Stimulated activated CD8-positive, alpha-beta memory T cell treated with anti-CD3 and anti-CD28 coated beads, Interleukin-2, amount 100 ng/mL, for 1 hour (primary cell): ENCODE measurements at places on chromosomes 12 and 14.

GRCh38 chr12:82434392-82434911, 76.1 kb downstream of the METTL25 start:
- no peak for DNase-seq

GRCh38 chr12:94266796-94267536, 118.6 kb downstream of the PLXNC1 start:
- no peak for DNase-seq

- DNase-seq = no peak
Observed at GRCh38 chr12:64395739-64396138, 5.2 kb upstream of the C12orf56 start.

DNA sequence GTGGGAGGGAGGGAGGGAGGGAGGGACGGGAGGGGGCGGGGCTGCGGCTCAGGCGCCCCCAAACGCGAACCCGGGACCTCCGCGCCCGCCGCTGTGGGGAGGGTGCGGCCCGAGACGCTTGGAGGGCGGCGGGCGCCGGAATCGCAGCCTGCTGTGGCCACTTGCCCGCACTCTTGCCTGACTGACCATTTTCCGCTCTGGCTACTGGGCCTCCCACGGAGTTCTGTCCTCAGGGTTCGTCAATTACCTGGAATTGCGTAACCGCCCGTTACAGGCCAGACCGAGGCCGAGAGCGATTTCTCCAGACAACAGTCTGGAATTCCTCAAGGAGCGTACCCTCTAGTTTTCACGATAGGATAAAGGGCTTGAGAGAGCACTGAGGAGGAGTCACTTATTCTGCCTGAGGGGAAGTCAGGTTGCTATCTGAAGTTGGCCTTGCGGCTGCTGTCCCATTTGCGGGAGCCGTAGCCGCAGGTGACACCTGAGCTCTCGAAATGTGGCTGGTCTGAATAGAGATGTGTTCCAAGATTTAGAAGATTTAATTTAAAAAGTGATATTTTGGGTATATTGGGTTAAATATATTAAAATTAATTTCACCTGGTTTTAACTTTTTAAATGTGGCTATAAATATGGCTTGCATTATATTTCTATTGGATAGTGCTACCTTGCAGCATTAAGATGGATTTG, 446 bp upstream of the ZNF641 start:
- DNase-seq = no peak

GRCh38 chr12:77087427-77087826, 22.1 kb upstream of the E2F7 start:
- no peak for DNase-seq

DNA sequence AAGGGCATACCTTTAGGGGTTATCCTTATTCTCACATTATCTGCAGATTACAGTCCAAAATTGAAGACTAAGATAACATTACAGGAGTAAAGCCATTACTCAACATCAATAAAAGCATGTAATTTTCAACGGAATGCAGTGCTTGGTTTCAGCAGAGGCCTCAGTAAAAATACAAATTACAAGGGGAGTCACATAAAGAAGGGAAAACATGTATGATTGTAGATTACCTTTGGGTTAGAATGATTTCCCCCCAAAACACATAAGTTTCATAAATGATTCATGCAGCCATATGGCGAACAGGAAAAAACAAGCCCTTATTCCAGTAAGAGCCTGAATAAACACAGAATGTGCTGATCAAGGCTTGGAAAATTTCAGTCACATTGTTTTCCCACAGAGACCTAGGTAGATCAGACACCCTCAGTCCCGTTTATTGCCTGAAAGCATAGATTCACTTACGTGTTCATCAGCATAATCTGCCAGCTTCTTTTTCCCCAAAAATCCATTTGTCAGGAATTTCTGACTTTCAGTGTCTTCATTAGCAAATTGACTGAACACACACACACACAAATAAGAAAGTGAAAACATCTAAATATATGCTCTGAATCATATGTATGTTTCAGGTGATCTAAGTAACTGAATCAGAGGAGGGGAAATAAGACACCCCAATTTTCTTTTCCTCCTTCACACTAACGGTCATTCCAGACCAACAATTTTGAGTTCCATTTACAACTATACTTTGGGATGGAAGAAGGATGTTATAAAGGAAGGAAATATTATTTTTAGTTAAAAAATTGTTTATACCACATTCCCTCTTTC, 37.5 kb downstream of the SLC38A4 start:
- no peak for DNase-seq

- DNase-seq = no peak
Observed at GRCh38 chr12:131018808-131019397, 65.2 kb downstream of the ADGRD1 start.

DNA sequence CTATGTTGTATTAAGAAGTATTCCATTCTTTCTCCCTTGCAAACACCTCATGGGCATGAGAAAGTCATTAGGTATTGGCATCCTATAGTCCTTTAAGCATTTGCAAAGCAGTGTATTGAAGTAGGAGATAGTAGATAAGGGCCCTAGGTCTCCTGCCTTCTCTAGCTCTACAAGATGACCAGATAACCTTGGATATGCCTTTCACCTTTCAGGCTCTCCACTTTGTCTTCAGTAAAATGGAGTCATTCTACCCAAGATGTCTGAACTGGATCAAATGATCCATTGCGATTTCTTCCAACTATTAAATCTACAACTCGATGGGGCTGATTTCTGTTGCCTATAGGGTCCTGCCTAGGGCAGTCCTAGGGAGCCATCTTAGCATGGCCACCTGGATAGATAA, 132.1 kb upstream of the BTG1 start:
- DNase-seq = no peak

GRCh38 chr14:53766601-53767000, 190.0 kb downstream of the BMP4 start:
- DNase-seq = no peak

- no peak for DNase-seq
Observed at GRCh38 chr14:94686511-94687160, 74.4 kb downstream of the SERPINA3 start.

- no peak for DNase-seq
Observed at GRCh38 chr12:131775392-131776236, 52.6 kb upstream of the MMP17 start.

DNA sequence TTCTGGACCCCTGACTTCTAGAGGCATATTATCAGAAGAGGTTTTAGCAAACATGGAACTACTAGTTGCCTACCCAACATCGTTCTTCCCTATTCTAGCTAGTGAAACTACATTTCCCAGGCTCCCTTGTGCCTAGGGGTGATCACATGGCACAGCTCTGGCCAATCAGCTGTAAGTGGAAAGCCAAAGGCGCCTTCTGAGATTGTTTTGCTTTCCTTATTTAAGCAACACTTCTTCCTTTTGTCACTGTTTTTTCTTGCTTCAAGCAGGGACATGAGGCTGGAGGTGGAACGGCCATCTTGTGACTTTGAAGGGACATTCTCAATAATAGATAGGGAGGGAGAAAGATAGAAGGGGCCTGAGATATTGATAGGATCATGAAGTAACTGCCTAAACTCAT, 136.7 kb downstream of the ZNF664 start:
- DNase-seq = no peak

GRCh38 chr12:77720258-77720657, 110.4 kb upstream of the NAV3 start:
- DNase-seq = no peak

DNA sequence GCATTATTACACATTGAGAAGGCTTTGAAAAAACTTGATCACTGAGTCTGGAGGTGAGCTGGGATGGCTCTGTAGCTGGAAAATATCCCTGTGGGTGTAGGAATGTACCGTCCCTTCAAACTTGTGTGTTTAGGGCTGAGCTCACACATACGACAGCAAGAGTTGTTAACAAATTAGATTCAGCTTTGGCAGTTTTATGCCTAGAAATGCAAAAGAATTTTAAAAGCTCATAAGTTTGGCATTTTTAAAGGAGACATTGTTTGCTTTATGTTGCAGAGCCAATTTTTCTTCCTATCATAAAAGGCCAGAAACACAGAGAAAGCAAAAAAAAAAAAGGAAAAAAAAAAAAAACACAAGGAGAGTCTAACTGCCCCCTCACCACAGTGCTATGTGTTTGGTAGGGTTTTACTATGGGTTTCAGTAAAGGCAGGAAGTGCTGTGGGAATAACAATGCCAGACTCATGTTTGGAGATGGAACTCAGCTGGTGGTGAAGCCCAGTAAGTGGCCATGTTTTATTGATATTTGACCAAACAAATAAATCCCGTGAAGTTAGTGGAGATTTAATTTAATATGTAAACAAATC, 78.4 kb downstream of the DAD1 start:
- no peak for DNase-seq

DNA sequence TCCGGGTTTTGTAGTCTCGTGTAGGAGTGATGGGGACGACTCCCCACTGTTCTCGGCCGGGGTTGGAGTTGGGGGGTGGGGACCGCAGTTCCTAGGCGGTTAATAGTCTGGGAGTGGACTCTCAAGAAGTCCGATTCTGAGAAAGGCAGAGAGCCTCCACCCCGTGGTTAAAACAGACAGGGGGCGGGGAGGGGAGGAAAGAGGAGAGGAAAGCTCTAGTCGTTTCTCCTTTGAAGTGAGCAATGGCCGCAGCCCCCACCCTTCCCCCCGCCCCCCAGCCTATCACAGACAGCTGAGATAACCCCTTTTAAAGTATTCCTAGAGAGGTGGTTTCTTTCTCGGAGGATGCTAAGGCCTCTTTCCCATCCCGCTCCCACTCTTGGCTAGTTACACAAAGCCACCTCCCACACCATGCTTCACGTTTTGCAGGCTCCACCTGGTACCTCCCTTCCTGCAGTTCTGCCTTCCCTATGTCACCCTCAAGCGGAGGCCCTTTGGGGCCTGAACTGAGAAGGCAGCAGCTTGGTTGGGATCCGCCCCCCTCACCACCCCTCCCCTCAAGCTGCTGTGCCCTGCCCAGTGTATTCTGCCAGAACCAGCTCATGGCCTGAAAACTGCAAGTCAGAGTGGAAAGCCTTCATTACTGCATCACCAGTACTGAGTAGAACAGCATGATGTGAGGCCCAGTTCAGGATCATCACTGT, 853 bp downstream of the USP5 start:
- no peak for DNase-seq

DNA sequence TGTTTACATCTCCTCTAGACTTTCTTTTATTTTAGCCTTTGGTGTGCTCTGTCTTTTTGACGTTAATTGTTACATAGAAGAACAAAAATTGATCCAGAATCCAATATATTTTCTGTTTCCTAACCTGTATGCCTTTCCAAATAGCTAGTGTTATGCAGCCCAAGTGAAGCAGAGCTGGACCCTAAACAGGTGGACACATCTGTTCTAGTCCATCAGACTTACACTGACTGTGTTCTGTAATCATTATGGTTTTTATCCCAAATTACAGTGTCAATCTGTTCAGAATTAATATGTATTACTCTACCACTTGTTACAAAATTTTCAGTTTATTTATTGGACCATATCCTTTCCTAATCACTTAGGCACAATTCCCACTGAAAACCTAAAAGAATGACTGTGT, 176.8 kb upstream of the FOXG1 start:
- no peak for DNase-seq

DNA sequence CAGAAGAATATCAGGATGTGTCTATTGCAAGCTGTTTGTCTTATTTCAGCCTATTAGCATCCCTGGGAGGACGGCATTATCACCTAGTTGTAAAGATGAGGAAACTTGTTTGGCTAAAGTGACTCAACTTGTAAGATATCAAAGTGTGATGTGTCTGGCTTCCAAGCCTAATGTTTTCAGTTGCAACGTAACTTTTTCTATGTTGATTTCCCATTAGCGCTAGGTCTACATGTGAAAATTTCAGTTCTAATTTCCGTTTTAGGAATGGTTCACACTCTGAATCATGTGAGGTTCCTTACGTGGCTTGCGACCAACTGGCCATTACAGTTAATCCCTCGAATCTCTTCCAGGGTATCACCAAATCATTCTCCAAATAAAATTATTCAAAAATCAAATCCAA, 58.0 kb downstream of the LLPH start:
- DNase-seq = no peak
